COLO829 (cell line): ENCODE measurements at places on chromosomes 16 and 17.
A peak's percentile ranks its signal among the peaks of the same experiment; 100 is the strongest.

- peak; percentile 30 for DNase-seq
These were observed 428 bp upstream of the SALL1 start for GRCh38 chr16:51151435-51151960.

DNA sequence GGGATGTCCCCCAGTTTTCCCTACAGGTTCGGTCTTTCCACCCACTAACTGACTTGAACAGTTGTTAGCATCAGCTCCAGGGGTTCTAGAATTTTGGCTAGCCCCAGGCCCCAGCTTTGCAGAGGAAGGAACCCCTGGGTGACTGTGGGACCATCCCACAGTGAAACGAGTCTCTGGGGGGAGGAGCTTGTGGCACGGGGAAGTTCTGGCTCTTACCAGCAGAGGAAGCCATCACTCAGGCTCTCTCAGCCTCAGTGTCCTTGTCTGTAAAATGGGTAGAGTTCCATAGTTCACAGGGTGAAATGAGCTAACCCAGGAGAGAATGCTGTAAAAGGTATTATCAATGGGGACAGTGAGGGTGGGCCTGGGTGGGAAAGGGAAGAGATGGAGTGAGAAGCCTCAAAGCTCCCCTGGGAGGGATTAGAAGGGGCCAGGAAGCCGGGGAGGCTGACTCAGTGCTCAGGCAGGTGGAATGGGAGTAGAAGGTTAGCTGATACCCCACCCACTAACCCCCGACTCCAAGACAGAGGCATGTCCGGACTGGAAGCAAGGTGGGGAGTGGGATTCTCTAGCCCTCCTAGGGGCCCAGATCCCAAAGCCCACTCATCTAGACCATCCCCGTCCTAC is 30.9 kb upstream of the CDC42EP4 start:
- DNase-seq = peak; percentile 30

DNA sequence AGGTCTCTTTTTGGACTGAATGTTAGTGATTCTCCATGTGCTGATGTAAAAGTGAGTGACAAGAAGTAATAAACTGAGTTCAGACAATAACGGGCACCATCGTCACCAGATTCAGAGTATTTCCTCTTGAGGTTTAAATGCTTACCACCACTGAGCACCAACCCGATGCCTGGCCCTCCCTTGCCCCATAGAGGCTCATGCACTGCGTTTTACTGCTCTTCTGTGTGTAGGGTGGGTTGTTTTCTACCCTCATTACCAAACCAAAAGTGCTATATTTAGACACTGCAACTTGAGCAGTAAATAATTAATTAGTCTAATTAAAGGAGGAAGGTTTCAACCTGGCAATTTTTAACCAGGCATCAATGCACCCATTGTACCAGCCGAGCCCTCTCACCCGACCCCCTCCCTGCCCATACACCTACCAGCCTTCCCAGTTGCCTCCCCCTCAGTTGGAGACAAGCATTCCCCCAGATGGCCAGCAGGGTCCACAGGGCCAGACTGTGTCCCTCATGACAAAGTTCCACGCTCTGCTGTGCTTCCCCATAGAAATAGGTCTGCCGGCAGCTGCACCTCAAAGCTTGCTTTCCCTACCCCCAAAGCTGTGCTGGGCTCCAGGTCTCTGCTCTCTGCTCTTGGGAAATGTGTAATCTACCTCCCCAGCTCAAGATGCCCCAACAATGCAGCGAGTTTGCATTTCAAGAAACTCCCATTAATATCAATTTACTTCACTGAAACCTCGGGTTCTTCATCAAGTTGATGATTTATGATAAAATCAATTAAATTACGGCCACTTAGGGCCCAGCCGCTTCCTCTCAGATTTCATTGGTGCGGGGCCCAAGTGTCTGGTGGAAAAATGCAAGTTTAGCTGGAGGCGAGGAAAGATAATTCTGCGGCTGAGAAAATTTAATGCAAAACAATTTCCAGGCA is 16.0 kb downstream of the HOXB4 start:
- DNase-seq = no peak

- DNase-seq = no peak
These were observed 485 bp downstream of the DYNLL2 start for GRCh38 chr17:58083491-58084316.

- no peak for DNase-seq
These were observed 52.6 kb downstream of the PRKCA start for GRCh38 chr17:66354981-66355380.

- DNase-seq = no peak
These were observed 154.1 kb upstream of the SOX9 start for GRCh38 chr17:71966459-71967313.

GRCh38 chr16:72013888-72014581 is 5.5 kb downstream of the DHODH start:
- DNase-seq = no peak

- DNase-seq = no peak
These were observed 23.9 kb downstream of the PEMT start for GRCh38 chr17:17567631-17568030.

- DNase-seq = no peak
These were observed 2.4 kb downstream of the IL4R start for GRCh38 chr16:27316038-27316680.

GRCh38 chr16:1982013-1982433 is 754 bp upstream of the NOXO1 start:
- DNase-seq = peak; percentile 69

- DNase-seq = no peak
These were observed 3.5 kb upstream of the RAB37 start for GRCh38 chr17:74733365-74734122.

DNA sequence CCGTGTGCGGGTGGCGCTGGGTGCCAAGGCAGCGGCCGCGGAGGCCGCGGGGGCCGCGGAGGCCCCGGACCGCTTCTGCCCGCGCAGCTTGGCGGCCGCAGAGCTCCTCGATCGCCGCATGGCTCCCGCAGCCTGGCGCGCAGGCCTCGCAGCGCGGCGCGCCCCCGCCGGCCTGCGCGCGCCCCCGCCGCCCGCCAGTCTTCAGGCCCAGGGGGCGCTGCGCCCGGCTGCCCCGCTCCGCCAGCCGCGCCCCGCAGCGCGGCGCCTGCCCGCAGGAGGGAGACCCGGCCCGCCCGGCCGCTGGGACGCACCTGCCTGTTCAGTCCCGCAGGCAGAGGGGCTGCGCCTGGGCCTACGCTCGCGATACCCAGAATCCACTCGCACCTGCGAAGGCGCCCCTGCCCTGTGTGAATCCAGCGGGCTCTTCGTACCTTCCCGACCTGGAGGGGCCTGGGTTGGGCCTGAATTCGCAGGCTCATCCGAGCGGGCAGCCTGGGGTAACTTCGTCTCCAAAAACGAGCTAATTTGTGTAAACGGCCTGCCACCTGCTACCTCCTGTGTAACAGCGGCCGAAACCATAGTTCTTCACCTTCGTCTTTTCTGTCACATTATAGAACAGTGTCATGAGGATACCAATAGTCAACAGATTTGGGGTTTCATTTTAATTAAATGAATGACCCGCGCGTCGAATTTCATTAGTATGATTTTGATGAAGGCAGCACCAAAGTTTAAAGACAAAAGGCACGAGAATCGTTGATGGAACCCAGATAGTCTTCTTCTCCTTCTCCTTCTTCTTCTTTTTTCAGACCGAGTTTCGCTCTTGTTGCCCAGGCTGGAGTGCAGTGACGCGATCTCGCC is at the start of gene CENPV:
CENPV (minus strand) TSS at position 153 of the 858 bp plus-strand sequence; CDS start at position 120, 33 bp downstream.
- no peak for DNase-seq

DNA sequence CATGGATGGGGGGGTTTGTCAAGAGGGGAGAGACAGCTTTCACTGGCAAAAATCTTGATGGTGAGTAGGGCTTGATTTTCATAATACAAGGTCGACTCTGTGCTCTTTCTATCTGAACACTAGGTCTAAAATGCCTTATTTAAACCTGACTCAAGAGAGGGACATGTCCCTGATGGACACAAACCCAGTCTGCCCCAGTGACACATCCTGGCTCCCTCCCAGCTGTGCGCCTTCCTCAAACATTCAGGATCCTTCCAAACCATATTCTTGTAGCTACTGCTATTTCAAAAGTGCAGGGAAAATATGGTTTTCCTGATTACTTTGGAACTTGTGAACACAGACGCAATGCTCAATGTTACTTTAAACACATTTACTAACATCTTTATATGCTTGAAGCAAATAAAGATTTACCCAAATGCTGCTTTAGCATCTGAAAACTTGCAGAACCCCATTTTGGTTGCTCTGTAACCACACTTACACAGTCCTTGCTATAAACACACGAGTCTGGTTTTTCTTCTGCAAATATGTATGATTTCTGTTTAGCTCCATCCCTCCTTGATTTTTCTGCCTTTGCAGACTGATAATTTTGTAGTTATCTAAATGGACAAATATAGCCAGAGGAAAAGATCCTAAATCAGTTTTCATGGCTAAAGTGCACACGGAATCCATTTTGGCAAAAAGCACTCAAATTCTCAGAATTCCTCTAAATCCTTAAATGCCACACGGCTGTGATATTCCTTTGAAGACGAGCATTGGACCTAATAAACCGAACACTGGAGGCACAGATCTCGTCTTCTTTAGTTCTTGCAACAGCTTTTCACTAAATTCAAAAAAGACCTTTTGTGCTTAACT is 499.9 kb upstream of the ZFHX3 start:
- DNase-seq = no peak

DNA sequence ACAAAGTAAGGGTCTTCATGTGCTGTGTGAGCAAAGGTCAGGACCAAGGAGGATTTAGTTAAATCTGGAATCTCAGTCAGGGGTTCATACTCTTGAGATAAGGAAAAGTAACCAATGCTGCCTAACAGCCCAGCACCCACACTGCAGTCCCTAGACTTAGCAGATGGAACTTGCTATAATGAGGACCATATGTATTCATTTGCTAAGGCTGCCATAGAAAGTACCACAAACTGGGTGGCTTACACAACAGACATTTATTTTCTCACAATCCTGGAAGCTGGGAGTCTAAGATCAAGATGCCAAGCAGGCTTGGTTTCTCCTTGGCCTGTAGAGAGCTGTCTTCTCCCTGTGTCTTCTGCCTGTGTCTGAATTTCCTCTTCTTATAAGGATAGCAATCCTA is 20.8 kb downstream of the ZP2 start:
- DNase-seq = no peak

GRCh38 chr16:76164970-76165558 is 112.1 kb upstream of the CNTNAP4 start:
- DNase-seq = no peak

GRCh38 chr16:59405802-59406201 is 671.7 kb upstream of the GOT2 start:
- DNase-seq = no peak

GRCh38 chr17:45679426-45679825 is 104.7 kb upstream of the CRHR1 start:
- DNase-seq = no peak

DNA sequence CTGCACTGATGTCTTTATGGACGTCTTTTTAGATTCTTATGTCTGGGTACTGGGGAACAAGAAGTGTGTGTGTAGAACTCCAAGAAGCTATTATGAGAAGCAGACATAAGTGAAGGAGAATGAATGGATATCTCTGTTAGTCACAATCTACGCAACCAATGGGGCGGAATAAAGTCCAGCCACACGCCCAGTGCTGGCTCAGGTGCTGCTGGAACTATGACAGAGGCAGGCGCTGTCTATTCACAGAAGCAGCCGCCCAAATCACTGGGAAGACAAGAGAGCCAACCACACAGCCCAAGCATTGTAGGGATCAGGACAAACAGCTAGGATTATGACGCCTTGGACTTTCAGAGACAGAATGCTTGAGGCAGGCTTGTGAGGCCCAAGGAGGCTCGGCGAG is 43.9 kb upstream of the ICAM2 start:
- DNase-seq = no peak

DNA sequence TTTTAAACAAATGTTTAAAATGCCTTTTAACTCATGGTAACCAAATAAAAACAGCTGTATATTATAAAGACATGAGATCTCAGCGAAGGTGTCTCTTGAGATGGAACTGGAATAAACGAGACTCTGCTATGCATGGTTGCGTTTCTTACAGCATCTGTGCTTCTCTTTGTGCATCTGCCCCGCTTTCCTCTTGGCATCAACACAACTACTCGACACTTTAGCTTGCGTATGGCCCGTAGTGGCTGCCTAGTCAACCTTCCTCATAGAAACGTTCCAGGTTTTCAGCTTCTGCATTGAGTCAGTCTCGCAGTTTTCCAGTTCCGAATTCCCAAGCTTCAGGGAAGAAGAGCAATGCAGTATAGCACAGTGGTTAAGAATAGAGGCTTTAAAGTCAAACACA is 214.9 kb downstream of the CEP112 start:
- DNase-seq = no peak

GRCh38 chr17:63069245-63069644 is 103.2 kb downstream of the TANC2 start:
- DNase-seq = no peak

DNA sequence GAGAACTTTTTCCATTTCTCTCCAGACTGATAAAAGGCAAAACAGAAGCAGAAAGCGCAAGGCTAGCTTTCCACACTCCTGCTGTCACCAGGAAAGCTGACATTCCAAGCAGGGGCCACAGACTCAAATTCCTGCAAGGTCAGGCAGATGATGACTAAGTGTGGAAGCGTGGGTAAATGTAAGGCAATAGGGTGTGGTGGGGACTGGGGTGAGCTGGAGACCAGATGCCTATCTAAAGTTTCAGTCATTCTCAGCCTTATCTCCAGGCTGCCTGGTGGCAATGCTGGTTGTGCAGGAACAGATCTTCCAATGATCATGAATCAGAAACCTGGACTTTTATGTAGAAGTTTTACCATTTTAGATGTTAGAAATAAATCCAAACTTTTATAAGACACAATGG is 224.1 kb downstream of the GSG1L start:
- DNase-seq = no peak

DNA sequence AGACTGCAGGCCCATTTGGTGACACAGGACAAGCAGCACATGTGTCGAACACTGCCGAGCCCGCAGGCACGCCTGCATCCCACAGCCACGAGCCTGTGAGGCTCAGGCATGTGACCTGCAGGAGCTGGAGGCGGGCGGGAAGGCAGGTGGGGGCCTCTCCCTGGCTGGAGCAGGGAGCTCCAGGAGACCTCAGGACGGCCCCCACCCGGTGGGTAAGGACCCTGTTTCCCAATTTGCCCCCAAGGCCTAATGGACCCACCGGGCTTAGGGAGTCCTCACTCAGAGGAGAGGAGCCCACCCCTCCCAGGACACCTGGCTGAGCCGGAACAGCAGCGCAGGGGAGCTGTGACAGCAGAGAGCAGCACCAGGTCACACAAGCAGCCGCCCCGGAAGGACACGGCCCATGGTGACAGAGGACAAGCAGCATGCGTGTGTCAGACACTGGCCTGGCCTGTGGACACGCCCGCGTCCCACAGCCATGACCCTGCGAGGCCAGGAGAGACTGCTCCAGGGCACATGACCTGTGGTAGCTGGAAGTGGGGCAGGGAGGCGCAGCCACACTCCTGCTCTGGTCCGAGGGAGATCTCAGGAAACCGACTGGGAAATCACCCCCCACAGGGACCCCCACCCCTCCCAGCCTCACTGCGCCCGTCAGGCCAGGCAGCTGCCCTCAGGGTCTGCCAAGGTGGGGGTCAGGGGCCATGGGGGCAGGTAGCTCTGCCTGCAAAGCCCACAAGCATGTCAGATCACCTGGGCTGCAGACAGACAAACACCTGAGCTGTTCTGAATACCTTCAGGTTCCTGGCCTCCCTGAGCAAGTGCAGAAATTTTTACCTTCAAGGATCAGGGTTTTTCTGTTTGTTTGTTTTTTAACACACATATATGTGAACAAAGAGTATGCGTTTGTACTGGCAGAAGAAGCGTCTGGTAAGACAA is 2.4 kb downstream of the SPSB3 start:
- no peak for DNase-seq

GRCh38 chr16:28121527-28121926 is 58.0 kb upstream of the GSG1L start:
- DNase-seq = no peak
